Effector memory CD4-positive, alpha-beta T cell (primary cell): ENCODE measurements at places on chromosomes 4 and X.

DNA sequence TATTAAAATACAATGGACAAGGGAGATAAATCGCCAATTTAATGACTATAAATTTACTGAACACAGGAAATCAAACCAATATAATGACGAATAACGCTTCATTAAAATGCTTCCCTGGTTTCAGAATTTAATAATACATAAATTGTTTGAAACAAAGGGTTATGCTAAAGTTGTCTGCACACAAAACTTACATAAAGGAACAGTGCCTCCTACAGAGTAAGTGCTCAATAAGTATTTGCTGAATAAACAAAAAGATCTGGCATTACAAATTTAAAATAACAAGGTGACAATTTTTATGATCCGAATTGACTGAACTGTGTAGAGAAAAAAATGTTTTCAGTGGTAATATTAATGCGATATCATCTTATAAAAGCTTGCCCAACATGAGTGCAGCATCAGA is 69.6 kb downstream of the NOCT start:
- DNase-seq = no peak

DNA sequence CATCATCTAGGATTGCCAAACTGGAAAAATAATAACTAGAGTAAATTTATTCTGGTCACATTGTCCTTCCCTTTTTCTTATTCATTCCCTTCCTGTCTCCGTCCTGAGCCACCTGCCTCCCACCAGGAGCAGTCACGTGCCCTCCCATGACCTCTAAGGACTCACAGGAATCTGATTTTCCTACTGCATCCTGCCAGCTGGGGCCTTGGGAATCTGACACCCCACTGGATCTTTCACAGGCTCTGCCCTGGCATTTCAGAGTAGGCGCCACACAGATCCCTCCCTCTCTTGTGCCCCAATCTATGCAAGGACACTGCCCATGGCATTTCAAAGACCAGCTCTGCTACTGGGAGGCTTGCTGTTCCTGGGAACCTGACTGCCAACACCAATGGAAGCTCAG is 520.5 kb downstream of the PPARGC1A start:
- DNase-seq = no peak

- DNase-seq = no peak
These were observed 137.3 kb downstream of the BMPR1B start for GRCh38 chr4:94895081-94895480.

- DNase-seq = no peak
These were observed 1.7 kb upstream of the MAGEH1 start for GRCh38 chrX:55450259-55450658.

DNA sequence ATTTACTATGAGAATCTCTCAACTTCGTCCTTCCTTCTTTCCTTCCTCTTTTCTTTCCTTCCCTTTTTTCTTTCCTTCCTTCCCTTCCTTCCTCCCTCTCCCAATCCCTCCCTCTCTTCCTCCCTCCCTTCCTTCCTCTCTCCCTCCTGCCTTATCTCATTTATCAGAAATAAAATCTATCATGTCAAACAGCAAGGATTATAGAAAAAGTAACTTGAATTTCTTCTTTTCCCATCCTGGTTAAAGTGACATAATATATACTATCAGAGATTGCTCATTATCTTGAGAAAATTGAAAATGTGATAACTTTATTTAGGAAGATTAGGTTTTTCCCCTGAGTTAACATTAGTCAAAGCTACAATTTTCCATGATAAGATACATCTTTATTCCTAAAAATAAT is 5.6 kb downstream of the TIGD4 start:
- no peak for DNase-seq

- DNase-seq = no peak
These were observed 2.0 kb downstream of the GPC3 start for GRCh38 chrX:133983256-133983973.

GRCh38 chr4:10981096-10981495 is 296.5 kb upstream of the CLNK start:
- DNase-seq = no peak

DNA sequence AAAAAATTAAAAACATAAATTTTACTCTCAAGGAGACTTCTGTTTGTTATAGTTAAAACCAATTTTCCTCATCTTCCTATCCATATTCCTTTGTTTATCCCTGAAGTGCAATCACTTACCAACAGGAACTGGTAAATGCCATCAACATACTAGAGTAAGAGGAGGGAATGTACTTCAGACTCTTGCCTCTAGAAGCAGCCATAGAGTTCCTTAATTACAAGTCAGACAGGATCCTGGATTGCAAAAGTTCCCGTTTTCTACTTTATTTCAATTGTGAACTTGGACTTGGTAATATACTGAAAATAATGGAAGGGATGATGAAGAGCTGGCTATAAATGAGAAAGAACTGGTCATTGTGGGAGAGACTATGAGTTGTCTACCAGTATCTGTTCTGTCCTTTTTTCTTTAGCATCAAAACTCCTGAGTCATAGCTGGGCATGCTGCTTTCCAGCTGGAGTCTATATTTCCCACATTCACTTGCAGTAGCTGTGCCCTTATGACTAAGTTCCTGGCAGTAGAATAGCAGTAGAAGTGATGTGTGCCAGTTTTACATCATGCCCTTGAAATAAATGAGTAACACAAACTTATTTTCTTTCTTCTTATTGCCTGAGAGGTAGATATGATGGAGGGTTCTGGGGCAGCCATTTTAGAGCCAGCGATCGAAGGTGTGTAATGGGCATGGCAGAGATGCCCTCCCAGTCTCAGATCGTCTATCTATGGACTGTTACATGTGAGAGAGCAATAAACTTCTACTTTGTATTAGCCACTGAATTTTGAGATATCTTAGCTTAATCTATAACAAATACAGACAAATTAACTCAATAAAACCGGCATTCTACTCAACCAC is 26.8 kb upstream of the SPARCL1 start:
- no peak for DNase-seq
